Omental fat pad (tissue), 4 donors: ENCODE measurements at places on chromosomes 2 and 18.
A peak's percentile ranks its signal among the peaks of the same experiment; 100 is the strongest.

GRCh38 chr2:29755233-29755632, 166.2 kb downstream of the ALK start:
- no peak for DNase-seq

DNA sequence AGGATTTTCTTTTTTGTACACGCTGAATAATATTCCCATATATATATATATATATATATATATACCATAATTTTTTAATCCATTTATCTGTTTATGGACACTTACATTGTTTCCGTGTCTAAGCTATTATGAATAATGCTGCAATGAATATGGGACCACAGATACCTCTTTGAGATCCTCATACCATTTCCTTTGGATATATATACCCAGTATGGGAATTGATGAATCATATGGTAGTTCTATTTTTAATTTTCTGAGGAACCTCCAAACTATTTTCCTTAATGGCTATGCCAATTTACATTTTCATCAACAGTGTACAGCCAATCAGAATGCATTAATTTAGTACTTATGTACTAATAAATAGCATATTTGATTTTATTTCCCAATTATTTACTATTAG, 53.1 kb downstream of the MERTK start:
- DNase-seq, result no peak

GRCh38 chr18:79888016-79888415, 63.4 kb downstream of the SLC66A2 start:
- DNase-seq, result no peak

GRCh38 chr2:240561325-240561971, 1.3 kb downstream of the DUSP28 start:
- DNase-seq, result no peak

DNA sequence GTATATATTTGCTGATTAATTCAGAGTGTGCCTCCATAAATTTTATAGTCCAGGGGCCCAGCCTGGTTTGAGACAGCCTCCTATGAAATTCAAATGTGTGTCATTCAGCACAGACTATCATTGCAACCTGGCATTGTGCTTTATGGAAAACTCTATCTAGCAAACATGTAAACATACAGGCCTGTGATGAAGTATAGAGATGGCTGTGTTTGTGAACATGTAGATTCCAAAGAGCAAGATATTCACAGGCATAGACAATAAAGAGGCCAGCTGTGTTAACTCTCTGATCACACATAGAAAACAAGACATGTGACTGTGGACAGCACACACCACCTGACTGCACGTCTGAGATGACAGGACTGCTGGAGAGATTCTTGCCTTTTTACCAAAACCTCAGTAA, 297.9 kb downstream of the EN1 start:
- no peak for DNase-seq

DNA sequence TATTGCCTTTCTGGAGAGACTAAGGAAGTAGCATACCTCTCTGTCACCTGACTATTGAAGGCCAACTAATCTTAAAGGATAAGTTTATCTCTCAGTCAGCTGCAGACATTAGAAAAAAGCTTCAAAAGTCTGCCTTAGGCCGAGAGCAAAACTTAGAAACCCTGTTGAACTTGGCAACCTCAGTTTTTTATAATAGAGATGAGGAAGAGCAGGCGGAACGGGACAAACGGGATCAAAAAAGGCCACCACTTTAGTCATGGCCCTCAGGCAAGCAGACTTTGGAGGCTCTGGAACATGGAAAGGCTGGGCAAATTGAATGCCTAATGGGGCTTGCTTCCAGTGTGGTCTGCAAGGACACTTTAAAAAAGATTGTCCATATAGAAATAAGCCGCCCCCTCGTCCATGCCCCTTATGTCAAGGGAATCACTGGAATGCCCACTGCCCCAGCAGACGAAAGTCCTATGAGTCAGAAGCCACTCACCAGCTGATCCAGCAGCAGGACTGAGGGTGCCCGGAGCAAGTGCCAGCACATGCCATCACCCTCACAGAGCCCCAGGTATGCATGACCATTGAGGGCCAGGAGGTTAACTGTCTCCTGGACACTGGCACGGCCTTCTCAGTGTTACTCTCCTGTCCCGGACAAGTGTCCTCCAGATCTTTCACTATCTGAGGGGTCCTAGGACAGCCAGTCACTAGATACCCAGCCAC, 61.5 kb upstream of the FAM98A start:
- no peak for DNase-seq

DNA sequence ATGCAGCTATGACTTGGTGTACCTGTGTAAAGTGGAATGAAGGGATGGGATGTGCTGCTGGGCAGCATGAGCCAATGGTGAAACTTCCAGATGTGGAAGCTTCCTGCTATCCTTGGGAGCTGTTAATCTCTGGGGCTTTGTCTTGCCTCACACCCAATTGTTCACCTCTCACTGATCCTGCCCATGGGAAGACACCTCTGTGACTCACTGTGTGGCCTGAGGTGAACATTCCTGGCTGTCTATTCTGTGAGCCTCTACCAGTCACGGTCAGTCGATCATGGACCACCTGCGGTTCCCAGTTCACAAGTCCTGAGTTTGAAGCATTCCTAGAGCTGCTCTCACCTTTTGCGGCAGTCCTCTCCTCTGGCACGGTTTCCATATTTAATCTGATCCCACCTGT, 12.1 kb downstream of the NEURL3 start:
- DNase-seq, result no peak

DNA sequence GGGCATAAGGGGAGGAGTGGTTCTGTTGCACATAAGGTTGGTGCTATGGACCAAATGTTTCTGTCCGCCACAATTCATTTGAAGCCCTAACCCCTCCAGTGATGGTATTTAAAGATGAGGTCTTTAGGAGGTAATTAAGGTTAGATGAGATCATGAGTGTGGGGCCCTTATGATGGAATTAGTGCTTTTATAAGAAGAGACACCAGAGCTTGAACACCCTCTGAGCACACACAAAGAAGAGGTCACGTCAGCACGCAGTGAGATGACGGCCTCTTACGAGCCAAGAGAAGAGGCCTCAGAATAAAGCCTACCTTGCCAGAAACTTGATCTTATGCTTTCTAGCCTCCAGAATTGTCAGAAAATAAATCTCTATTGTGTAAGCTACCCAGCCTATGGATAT, 386.4 kb upstream of the CYRIA start:
- no peak for DNase-seq

- no peak for DNase-seq
Measured at GRCh38 chr2:52429740-52430139, 1337.9 kb upstream of the CHAC2 start.

GRCh38 chr2:51410331-51410730, 378.4 kb upstream of the NRXN1 start:
- no peak for DNase-seq

GRCh38 chr2:19851116-19851695, 50.6 kb downstream of the TTC32 start:
- DNase-seq, result no peak

DNA sequence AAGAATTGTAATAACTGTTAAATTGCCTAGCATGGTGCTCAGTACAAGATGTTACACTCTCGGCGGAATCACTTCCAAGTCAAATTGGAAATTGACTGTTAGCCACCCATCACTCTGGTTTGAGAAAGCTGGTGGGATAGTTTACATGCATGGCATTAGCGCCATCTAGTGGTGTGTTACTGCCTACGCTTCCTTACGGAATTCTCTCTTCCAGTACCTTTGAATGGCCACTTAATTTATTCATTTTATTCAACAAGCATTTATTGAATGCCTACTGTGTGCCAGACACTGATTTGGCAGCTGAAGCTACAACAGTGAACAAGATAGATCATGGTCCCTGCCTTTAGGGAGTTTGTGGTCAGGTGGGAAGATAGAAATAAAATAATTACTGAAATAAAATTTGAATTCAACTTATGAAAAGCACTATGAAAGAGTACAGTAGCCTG, 171.2 kb downstream of the TMEM247 start:
- peak; percentile 39 for DNase-seq

GRCh38 chr2:20447437-20448245, 767 bp downstream of the RHOB start:
- DNase-seq, result no peak

GRCh38 chr2:215590010-215590745, 154.3 kb upstream of the FN1 start:
- no peak for DNase-seq

GRCh38 chr2:198044777-198045176, 240.4 kb downstream of the PLCL1 start:
- DNase-seq, result no peak

- DNase-seq, result no peak
Measured at GRCh38 chr2:238716585-238716984, 131.3 kb upstream of the TWIST2 start.

- peak; percentile 45 for DNase-seq
Measured at GRCh38 chr18:54828281-54828881, at the start of gene RAB27B. RAB27B (plus strand) TSS chr18:54828477; CDS start chr18:54877586, 49,109 bp downstream.

DNA sequence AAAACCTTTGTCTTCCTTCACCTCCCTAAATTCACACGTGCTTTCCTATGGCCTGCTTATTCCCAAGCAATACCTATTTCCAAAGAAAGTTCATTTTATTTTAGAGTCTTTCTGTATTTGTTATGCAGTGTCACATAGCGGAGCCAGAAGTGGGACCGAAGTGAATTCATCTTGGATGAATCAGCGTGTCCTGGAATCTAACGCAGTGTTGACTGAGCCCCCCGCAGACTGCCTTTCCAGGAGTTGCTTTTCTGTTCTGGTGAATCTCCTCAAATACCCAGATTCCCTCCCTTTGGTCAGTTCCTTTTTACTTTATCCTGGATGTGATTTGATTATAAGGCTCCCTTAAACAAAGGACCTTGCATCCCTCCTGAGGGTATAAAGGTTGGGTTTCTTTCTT, 10.8 kb downstream of the ALPP start:
- DNase-seq, result no peak

- DNase-seq, result no peak
Measured at GRCh38 chr2:118223992-118224894, 136.0 kb downstream of the INSIG2 start.

DNA sequence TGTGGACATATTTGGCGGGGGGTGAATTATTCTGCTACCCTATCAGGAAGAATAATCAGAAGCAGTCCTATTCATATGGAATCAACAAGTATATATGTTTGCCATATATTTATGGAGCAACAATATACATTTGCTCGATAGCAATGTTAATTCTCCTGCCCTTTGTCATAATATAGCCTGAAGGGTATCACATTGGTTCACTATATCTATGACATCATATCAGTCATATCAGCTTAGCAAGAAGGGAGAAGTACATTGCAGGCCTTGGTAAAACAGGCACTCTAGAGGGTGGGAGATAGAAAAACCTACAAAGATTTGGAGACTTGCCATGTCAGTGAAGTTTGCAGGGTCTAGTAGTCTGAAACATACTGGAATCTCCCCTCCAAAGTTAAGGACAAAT, 128.4 kb downstream of the ATL2 start:
- no peak for DNase-seq

- DNase-seq, result no peak
Measured at GRCh38 chr2:200453853-200454534, 55.9 kb downstream of the KCTD18 start.

DNA sequence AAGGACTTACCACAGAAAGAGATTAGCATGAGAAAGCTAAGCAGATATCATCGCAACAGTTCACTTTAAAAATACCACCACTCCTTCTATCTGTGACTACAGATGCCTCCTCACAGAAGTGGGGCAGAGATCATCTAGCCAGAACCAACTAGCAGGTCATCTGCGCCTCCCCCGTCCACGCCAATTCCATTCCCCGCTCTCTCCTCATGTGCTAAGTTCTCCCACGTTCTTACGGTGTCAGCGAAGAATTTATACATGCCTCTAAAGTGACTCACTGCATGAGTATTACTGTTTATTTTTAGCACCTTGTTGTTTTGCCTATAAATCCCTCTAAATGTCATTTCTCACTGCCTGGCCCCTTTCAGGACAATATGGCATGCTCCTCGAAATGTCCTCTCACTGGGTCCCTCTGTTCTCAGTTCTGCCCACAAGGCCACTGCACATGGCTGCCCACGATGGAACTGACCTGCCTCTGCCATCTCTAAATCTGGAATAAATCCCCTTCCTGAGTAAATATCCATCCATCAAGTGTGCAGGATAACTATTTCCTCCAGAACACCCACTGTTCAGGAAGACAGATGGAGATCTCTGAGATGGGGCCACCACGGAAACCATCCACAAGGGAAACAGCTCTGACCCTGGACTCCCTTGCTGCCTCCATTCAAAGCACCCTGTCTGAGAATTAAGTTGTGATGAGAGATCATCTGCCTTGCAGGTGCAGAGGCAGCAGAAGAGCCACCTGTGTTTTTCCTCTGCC, 137.7 kb downstream of the IRS1 start:
- no peak for DNase-seq

- DNase-seq, result no peak
Measured at GRCh38 chr2:98608962-98609604, 694 bp downstream of the UNC50 start.

DNA sequence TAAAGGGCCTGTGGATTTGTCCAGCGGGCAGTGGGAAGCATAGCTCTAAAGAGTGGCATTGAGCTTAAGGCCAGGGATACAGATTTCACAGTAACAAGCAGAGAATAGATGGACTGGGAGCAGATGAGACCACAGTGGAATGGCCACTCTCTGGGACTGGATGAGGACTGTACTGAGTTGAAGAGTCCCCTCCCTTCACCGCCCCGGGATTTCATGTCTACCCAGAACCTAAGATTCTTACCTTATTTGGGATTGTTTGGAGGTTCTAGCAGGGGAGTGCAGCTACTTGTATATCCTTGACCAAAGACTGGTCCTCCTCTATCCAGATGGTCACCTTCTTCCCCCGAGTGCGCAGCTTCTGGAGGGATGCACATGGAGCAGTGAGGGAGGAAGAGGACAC, 28.0 kb upstream of the EFEMP1 start:
- no peak for DNase-seq

GRCh38 chr2:41993435-41993925, 54.3 kb upstream of the PKDCC start:
- no peak for DNase-seq

DNA sequence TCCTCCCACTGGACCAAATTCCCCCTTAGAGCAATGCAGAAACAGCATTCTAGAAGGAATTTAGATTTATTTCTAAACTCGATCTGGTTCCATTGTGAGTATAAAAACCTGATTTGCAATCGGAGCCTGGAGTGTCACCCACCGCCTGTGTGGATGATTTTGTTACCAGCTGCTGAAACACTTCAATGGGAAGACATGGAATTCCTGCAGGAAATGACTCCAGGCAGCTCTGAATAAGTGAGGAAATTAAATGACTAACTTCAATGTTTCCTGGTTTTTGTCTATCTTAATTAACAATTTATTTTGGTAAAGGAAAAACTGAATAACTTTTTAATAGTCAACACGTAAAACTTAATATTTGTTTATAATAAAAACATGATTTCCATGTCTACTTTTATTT, 19.3 kb downstream of the CTAGE1 start:
- DNase-seq, result no peak

DNA sequence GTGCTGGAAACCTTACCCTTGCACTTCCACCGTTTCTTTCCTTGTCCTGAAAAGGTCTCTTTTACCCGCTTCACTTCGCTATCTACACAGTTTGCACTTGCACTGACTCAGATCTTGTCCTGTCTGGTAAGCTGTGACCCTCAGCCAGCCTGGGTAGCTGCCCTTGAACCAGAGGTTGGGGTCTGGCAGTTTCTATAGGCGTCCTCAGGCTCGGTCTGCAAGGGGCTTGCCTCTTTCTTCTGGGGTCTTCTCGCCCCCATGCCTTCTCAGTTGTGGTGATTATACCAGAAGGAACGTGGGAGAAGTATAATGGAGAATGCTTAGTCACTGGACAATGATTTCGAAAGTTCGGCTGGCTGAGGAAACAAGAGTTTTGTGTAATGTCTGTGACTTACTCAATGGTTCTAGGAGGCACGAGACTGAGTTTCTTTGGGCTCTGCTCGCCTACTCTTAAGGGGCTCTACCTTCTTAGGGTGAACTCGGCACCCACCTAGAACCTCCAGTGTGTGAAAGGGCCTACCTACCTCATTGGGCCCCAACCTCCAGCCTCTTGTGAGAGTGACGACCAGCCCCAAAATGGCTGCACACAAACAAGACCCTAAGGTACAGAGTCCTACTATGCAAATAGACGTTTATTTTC, 6.9 kb upstream of the STAT1 start:
- no peak for DNase-seq
